Activated naive CD8-positive, alpha-beta T cell treated with anti-CD3 and anti-CD28 coated beads, Interleukin-2, amount 10 ng/mL, durations not matched to agents 7 days and 5 days (primary cell): ENCODE measurements at places on chromosomes 2 and 18.

GRCh38 chr2:173929441-173929840, 35.7 kb downstream of the SP3 start:
- no peak for DNase-seq

GRCh38 chr2:3447789-3448317, 68.4 kb downstream of the TRAPPC12 start:
- no peak for DNase-seq

DNA sequence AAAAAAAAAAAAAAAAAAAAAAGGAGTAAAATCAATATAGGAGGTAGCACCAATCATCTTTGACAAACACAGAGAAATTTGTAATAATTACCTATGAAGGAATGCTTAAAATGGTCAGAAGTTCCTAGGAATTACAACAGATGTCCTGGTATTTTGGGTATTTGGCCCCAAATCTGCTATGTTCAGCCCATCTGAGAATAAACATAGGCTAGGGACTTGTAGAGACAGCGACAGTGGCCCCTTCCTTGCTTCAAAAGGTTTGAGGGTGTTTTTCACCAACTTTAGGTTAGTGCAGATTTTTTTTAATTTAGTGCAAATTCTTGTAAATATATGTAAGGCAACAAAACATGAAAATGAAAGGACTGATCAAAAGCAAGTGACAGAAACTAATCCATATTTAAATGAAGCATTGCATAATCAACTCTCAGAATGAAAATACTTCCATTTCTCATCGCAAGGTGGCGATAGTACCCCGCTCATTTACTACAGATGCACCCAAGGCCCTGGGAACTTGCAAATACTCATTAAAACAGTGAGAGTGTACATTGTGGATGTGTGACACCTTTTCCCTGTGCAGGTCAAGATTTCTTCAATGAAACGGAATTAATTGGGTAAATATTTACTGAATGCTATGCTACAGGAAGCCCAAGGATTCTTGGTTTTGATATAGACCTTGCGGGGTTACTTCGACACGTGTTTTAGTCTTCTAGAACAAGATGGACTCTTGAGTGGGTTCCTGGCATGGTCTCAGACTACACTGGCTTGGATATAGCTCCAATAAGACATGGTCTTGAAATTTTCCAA, 44.6 kb downstream of the FAM124B start:
- no peak for DNase-seq

GRCh38 chr2:157820193-157820592, 55.9 kb downstream of the ACVR1 start:
- DNase-seq, result no peak

DNA sequence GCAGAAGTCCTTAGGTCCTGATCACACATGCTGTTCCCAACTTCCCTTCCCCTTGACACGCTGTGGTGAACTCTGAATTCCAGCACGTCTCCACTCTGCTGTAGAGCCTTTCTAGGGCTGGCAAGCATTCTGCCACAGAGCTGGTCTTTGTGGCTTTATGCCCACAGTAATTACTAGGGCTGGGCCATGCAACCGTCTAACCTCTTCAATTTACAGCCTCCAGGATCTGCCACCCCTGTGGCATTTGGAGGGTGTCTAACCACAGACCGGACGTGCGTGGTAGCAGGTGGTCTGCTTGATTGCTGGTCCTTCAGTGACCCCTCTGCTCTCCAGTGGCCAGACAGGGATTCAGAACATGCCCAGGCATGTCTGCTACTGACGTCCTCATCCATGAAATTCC, 43.1 kb upstream of the TGFA start:
- no peak for DNase-seq
